ENCODE measurements at places on chromosomes 7 and 10.
A peak's percentile ranks its signal among the peaks of the same experiment; 100 is the strongest.

DNA sequence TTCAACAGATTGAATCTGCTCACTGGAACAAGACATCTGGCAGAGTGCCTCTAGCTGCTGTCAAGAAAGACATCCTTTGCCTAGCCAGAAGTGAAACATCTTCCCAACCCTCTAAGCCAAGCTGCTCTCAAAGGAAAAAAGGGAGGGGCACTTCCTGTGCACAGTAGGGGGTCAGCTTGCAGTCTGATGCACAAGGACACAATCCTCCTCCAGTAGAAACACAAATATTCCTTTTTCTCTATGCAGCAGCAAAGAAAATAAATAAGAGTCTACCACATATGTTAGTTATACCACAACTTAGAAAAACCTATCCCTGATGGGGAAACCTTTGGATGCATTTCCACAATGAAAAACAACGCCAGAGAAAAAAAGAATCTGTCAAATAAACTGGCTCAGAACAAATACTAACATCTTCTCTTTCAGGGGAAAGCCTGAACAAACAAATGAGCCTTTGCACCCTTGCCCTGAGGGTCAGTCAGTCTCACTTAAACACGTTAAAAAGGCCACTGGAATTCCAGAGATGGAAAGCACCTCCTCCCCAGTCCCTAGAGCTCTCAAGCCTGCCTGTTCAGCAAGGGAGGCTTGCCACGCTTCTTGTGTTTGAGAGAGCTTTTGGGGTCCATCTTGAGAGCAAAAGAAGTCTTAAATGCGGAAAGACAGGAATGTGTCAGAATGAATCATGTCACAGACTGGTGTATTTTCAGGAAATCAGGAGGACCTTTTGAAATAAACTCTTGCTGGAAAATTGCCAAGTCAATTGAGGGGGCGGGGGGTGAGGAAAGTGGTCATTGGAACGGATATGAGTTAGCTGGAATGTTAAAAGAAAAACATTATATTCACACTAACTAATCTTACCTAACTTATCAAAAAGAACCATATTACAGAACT, 7.5 kb downstream of the LAMB1 start:
- DNase-seq: no peak

DNA sequence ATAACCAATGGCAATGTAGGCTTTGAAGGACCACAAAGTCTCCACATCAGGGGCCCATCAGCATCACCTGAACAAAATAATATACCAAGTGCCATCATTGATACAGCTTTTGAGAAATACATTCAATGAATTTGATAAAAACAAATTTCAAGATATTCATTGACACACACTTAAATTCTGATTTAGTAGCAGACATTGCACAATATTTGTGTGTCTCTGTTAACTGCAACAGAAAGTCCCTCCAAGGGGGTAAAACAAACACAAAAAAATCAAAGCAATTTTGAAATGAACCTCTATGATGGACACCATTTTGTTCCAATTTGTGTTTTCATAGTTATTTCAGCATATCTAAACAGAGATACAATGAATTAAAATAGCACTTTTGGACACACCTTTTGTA, 86.8 kb upstream of the RSU1 start:
- DNase-seq: no peak

DNA sequence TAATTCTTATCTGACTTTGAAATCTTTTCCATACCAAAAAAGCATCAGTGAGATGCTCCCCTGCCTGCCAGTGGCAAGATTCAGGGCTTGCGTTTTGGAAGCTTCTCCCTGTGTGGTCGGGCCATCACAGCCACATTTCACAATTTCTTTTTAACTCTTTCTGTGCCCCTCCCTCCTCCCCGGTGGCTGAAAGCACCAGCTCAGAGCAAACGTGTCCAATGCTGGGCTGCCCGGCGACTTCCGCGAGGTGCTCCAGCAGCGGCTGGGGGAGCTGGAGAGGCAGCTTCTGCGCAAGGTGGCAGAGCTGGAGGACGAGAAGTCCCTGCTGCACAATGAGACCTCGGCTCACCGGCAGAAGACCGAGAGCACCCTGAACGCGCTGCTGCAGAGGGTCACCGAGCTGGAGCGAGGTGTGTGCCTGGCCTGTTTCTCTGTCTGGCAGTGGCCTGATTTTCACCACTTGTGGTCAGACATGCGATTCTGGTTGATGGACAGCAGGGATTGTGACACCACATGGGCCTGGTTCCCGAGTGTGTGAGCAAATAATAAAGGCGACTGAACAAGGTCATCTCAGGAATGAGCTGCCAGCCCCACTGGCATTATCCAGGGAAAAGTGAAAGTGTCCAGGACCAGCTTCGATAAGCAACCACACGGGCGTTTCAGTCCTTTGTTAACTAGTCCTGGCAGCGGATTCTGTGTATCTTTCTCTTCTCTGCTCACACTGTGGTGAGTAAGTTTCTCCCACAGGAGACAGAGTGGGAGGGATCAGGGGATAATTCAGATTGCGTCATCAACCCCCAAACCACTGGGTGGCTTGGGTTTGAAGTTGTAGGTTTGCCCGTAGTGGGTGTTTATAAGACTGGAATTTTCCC, 2.6 kb downstream of the NPTX2 start:
- no peak for DNase-seq

DNA sequence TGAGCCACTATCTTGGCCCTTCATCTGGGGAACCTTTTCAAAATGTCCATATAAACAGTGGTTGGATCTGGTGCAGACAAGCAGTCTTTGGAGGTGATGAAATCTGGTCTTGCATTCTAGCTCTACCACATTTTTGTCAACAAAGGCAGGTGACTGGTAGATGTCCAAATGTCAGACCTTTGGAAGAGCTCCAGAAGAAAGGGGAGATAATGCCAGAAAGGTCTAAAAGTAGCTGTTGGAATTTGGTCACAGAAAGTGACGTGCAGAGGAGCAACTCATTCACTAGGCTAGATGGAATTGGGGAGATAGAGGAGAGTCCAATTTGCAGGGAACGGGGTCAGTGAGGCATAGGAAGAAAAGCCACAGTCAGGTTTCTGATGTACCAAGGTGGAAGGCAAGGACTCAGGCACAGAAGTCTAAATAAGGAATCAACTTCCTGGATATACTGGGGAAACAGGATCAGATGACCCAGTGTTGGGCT, 36.4 kb upstream of the WAC start:
- no peak for DNase-seq

DNA sequence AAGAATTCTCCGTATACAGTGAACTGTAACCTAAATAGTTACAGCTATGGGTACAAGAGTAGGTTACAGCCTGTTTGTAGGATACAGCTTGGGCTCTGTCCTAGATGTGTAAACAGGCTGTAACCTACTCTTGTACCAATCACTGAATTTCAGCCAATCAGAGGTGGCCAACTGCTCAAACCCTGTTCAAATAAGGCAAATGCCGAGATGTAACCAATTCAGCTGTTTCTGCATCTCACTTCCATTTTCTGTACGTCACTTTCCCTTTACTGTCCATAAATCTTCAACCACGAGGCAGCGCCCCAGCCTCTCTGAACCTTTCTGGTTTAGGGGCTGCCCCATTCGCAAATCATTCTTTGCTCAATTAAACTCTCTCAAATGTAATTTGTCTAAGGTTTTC, 8.3 kb upstream of the MMP21 start:
- no peak for DNase-seq

GRCh38 chr10:114876169-114876568, 54.6 kb downstream of the FHIP2A start:
- DNase-seq: no peak

DNA sequence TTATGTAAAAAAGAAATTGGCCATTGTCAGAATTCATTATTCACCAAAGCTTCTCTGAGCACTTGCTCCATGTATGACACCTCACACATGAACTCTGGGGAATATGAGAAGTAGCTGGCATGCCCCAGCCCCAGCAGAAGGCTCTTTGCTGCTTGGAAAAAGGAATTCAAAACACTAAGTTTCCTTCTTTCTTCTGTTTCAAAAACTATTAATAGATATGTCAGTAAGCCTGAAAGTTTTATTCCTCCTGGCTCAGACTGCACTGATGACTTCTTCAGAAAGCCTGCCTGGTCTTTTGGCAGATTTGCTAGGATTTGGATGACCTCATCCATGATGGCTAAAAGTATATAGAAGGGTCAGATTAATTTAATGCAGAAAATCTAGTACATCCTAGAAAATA, 511.0 kb downstream of the GFRA1 start:
- no peak for DNase-seq

- no peak for DNase-seq
Measured at GRCh38 chr7:94974423-94974822, 67.0 kb downstream of the PPP1R9A start.

DNA sequence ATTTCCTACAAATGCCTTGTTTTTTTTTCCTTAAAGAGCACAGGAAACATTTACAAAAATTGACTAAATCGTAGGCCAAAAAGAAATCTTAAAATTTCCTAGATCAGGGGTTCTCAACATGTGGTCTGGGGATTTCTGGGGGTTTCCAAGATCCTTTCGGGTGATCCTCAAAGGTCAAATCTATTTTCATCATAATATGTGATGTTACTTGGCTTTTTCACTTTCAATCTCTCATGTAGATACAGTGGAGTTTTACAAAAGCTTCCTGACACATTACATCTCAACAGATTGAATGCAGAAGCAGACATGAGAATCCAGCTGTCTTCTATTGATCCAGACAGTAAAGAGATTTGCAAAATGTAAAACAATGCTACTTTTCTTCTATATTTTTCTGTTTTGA, 497.3 kb downstream of the INHBA start:
- no peak for DNase-seq

- no peak for DNase-seq
Measured at GRCh38 chr10:124176349-124177179, 83.2 kb upstream of the CHST15 start.

- DNase-seq: peak; percentile 97
Measured at GRCh38 chr7:23531794-23532489, at the start of gene TRA2A. TSS of gene TRA2A (minus strand) at chr7:23531981. CDS start at chr7:23531824, 157 bp downstream.

GRCh38 chr7:51053160-51053925, 263.3 kb downstream of the COBL start:
- no peak for DNase-seq

- no peak for DNase-seq
Measured at GRCh38 chr7:159040912-159041711, 103.6 kb downstream of the VIPR2 start.

DNA sequence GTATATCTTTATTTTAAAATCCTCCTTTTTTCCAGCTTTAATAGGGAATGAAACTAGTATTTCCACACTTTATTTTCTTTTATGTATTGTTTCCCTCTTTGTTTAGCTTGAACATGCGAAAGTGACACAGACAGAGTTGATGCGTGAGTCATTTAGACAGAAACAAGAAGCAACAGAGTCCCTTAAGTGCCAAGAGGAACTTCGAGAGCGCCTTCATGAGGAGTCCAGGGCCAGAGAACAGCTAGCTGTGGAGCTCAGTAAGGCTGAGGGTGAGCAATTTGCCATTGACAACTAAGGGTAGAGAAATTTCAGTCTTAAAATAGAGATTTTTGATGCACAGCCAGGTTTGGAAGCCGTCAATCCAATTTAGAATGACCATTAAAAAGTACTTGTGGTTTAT, 73.1 kb downstream of the CYP51A1 start:
- DNase-seq: no peak

DNA sequence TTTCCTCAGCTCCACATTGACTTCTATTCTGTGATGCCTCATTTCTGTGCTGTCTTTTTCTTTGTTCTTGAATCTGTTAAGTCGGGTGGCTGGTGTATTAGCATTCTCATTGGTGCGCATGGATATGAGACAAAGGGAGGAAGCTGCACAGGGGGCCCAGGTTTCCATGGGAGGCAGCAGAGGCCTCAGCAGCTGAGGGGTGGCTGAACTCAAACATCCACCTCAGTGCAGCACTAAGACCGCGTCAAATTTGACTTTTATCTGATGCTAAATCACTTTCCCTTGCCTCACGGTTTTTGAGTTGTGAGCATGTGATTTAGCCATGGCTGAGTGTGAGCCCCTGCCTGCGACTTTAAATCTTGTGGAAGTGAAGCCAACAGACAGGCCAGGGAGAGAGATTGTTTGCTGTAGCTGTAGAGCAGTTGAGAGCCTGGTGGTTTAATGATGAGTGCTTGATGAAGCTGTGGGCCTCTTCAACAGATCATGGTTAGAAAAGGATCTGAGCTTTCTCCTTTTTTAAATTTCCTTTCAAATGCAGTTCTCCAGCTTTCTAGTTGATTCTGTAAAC, 193.3 kb upstream of the ZNF804B start:
- no peak for DNase-seq

DNA sequence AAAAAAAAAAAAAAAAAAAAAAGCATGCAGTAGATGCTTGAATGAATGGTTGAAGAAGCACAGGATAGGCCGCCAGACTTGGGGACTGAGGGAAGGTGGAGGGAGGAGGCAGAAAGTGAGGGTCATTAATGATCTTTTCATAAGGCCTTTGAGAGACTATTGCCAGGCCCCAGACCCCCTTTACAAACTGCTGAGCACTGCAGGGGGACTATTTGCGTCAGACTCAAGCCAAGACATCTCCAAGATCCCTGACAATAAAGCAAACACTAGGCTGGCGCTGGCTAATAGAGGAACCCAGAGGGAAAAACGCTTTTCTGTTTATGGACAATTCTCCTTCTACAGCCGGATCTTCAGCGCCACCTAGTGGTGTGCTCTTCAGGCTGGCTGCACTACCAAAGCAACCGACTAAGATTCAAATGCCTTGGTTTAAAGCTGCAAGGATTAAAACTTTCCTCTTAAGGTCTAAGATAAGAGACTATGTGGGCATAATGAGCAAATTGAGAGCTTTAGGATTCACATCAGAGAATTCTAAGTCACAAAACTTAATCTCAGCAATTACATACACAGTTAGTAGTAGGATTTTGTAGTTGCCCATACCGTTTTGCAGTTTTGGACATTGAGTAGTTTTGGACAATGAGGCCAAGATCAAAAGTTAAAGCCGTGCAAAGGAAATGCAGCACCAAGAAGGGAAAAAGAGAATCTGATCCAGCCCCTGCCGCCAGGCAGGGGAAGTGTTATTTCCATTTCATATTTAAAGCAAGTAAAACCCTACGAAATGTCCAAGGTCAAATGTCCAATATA, 17.9 kb upstream of the AGK start:
- peak; percentile 14 for DNase-seq

GRCh38 chr7:45143616-45144015, 14.0 kb upstream of the RAMP3 start:
- no peak for DNase-seq

- no peak for DNase-seq
Measured at GRCh38 chr10:73810358-73810734, 1.1 kb downstream of the NDST2 start.

GRCh38 chr7:78220754-78221153, 422.2 kb downstream of the PHTF2 start:
- DNase-seq: no peak

DNA sequence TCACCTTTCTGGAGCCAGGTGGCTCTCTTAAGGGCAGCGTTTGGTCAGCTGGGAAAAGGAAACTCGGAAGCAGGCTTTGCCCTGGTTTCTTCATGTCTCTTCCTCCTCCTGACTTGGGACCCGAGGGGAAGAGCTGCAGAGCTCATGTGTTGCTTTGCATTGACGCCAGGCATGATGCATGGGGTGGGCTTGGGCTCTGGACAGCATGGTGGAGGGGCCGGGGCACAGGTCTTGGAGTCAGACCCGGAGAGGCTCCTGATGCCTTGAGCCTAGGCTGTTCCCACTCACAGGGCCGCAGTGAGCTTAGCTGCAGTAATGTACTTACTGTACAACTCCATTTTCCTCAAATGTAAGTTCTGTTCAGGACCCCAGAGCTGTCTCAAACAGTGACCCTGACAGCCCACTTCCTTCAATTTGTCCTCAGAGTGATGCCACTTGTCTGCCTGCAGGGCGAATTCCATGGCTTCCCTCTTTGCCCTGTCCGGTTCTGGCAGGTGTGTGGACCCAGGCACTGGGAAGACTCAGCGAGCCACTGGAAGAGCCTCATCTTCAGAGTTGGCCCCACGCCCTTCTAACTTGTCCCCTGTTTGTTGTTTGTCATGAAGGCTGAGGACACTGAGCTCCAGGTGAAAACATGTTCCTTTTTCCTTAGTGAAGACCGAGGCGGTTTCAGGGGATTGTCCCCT, 50.2 kb downstream of the ZNF467 start:
- DNase-seq: no peak
